NCI-H1092 (cell line): ENCODE measurements at places on chromosomes 4 and X.

- DNase-seq = no peak
These were observed 339.0 kb upstream of the PABPC4L start for GRCh38 chr4:134540588-134540987.

DNA sequence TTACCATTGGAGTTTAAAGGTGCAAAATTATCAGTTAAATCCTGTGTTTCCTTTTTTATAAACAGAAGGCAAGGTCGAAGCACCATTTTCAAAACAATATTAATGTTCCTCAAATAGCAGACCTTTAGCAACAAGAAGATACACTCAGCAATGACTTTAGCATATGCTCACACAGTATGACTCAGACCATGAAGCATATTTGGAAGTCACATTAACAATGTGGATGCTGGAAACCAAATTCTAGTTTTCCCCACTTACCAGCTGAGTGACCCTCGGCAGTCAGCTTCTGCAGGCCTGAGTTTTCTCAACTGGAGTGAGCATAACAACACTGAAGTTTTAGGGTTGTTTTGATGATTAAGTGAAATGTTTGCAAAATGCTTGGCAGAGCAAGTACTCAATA is 130.5 kb downstream of the ANK2 start:
- DNase-seq = no peak

GRCh38 chrX:13545726-13546125 is 23.7 kb upstream of the EGFL6 start:
- no peak for DNase-seq

DNA sequence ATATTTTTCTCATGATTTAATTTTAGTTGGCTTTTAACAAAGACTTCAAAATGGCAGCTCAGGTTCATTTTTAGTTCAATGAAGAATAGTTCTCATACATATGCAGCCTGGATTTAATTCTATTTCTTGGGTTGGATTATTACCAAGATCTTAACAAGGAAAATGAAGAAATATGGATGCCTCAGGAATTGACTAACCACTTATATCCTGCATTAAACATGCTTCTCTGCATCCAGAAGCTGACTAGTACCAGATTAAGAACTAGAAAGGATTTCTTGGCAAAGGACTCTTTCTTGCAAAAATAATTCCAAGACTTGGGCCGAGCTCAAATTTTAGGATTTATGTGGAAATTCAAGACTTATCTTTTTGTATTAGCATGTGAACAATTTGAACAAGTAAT is 5.6 kb upstream of the KLHL2 start:
- DNase-seq = no peak

DNA sequence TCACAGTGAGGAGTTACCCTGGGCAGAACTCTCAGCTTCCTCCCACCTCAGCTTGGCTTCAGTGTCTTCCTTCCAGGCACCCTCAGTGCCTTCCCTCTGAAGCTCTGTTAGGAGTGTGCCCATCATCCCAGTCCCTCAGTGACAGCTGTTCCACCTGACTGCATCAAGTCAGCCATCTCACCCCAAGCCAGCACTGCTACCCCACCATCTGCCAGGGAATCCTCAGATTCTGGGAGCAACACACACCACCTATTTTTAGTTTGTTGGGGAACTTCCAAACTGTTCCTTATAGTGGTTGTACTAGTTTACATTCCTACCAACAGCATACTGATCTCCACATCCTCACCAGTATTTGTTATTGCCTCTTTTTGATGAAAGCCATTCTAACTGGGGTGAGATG is 182.9 kb downstream of the RELL1 start:
- no peak for DNase-seq
